Stimulated activated CD4-positive, alpha-beta T cell treated with anti-CD3 and anti-CD28 coated beads, Interleukin-2, amount 100 ng/mL, for 24 hours (primary cell): ENCODE measurements at places on chromosomes 2 and 18.

- no peak for DNase-seq
Measured at GRCh38 chr2:114122930-114123329, 233.0 kb downstream of the ACTR3 start.

- DNase-seq: no peak
Measured at GRCh38 chr2:588074-588645, 89.0 kb downstream of the TMEM18 start.

DNA sequence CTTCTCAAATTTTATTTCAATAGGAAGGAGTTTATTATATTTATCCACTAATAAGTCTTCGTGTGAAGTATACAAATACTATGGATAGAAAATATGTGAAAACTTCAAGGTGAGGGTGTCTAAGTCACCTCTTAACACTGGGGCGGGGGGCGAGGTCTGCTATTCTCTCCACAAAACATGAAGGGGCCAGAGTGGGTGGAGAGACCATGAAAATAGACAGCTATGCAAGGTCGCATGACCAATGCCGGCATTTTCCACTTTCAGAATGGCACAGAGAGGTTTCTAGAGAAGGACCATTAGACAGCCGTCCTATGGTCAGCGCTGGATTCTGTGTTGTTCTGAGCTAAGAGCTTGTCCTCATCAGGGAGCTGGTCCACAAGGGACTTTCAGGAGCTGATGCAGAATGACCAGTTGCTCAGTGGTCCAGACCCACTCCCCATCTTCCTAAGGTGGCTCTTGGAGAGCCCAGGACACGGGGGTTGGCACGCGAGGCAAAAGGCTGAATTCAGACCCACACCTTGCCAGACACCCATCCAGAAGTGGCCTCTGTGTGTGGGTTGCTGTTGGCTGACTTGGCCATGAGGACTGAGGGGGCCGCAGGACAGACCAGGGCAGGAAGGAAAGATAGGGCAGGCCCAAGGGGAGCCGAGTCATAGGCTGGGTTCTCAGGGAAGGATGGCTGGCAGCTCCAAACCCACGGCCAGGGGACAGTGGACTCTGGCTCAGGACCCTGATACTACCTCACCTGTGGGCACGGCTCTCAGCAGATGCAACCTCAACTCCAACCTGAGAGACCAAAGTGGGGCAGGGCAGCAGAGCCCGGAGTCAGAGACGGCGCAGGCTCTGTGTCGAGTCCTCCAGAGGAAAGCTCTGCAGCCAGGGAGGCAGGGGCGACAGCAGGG, 69.8 kb downstream of the NDUFA10 start:
- DNase-seq: no peak

- DNase-seq: no peak
Measured at GRCh38 chr2:165016772-165017411, 61.6 kb upstream of the SLC38A11 start.

- no peak for DNase-seq
Measured at GRCh38 chr18:2482706-2483475, 88.4 kb downstream of the METTL4 start.

DNA sequence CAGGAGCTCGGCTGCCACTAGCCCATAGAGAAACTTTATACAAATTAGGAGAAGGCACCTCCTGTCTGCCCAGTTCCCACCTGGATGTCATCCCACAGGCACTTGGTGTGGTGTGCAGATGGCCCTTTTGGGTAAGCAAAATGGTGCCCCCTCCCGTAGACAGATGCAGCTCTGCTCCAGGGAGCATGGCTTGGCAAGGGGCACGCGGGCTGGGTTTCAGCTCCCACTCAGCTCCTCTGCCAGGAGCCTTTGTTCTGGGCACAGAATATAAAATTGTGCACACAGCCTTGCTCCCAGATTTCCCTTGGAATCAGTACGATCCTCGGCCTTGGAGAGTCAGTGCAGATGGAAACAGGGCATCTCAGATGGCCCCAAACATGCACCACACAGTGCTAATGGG, 20.3 kb upstream of the KCNF1 start:
- no peak for DNase-seq

GRCh38 chr2:209322905-209323512, 100.8 kb upstream of the MAP2 start:
- no peak for DNase-seq

- DNase-seq: no peak
Measured at GRCh38 chr2:186612555-186613440, 22.9 kb downstream of the ITGAV start.

DNA sequence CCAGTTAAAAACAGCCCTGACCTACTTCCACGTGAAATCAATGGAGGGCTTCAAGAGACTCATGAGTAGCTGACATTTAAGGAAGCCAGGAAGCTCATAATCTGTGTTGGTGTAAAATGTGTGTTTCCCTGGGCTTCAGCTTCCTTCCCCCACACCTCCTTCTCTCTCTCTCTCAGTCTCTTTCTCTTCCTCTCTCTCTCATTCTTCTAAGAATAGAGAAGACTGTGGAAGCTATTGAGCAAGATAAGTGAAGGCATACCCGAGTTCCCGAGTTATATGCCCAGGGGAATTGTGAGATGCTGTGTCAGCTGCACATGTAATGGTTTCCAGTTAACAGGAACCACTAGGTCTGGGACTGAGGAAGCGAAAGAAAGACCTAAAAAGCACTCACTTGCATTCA, 199.4 kb downstream of the NYAP2 start:
- no peak for DNase-seq

GRCh38 chr2:46068636-46069035, 228.6 kb upstream of the EPAS1 start:
- no peak for DNase-seq

DNA sequence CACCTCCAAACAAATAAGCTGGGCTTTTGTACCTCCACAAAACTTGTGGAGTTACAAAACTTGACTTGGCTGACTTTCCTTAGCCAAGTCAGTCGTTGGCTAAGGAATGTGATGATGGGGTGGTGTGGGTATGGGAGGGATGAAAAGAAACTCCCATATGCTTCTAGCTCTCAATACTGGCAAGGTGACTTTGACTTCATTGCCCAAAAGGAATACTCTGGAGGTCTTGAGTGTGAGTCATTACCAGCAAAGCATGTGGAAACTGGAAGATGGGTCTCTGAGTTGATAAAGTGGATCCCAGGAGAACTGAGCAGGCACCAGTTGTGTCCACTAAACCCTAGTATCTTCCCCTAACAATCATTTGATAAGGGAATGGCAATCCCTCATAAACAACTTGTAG, 226.7 kb downstream of the GULP1 start:
- DNase-seq: no peak

- DNase-seq: no peak
Measured at GRCh38 chr2:140747665-140748064, 1383.2 kb downstream of the LRP1B start.

DNA sequence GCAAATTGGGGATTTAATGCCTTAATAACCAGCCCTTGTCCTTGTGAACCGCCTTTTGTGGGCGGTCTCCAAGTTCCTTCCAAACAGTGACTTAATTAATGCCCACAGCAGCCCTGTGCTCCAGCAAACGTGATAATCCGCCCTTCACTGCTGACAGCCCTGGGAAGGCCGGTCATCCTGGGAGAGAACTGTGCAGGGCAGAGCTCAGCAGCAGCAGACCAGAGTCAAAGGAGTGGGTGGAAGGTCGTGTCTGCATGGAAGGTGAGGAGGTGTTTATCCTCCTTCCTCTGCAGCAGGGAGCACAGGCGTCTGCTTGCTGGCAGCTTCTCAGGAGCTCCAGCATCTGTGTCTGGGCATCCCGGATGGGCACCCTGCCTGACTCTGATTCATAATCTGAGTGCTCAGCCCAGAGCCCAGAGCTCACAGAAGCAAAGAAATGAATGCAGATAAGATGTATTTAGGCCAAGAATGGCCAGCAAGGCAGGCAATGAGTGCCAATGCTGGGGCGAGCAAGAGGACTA, 270.0 kb upstream of the PXDN start:
- DNase-seq: no peak
